Kidney (tissue), 22 donors: ENCODE measurements at places on chromosomes 2 and 18. TPM values are rescaled to one million over a fixed set of nuclear protein-coding genes. Genes with fewer than 3 reads are reported as not detected.

The OTOS gene
- 4.6 TPM for total RNA-seq

The ZDBF2 gene
- 10.5 TPM for total RNA-seq

The IRS1 gene
- 13.4 TPM for total RNA-seq

The DNAJC5G gene
- total RNA-seq, result not detected

GRCh38 chr2:69641887-69642708, 1.4 kb downstream of the AAK1 start:
- peak overlapping the region; percentile 83 for H3K4me3 ChIP-seq
- peaks cover 4% of the 10 kb centered on the region for H3K4me1 ChIP-seq
- H3K27ac ChIP-seq, result peak overlapping the region; percentile 96
- no peaks in the 10 kb centered on the region for H3K36me3 ChIP-seq
- no peak for DNase-seq
